ENCODE measurements at places on chromosomes 2 and 18.

- no peak for DNase-seq
Observed at GRCh38 chr2:239824866-239825704, 200.1 kb downstream of the NDUFA10 start.

DNA sequence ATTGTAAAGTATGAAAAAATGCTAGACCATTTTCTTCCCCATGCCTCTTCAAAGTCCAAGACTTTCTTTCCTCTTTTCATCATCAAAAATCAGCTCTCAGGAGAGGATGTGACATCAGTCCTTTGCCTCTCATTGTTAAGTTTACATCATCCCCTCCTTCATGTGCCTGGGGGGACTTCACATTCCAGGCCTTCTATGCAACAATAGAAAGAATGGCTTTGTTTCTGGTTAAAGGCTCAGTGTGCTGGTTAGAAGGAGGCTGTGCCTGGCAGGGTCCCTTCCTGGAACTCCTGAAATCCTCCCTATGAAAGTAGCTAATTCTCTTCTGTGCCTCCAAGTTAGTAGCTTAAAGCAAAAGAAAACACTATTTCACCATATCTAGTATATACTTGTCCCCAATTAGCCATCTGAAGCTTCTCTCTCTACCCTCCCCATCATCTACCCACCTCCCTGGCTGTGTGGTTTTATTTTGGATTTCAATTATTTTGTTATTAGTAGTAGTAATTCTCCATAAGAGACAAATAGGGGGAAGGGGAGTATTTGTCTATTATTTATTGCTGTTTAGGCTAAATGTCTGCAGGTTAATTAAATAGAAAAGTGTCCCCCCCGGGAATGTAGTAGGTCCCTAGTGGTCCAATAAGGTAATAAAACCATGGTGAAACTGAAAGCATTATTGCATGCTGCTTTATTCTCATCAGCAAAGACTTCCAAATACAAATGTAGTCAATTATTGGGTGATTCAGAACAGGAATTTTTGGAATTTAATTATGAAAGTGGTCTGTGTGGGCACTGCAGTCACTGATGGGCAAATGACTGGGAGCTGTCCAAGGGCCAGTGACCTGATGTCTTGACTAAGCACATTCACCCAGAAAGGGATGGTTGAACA, 69.0 kb downstream of the CPO start:
- DNase-seq: no peak

GRCh38 chr18:24683925-24684324, 223.5 kb downstream of the HRH4 start:
- DNase-seq: no peak

GRCh38 chr18:73986711-73987110, 160.9 kb downstream of the FBXO15 start:
- DNase-seq: no peak

DNA sequence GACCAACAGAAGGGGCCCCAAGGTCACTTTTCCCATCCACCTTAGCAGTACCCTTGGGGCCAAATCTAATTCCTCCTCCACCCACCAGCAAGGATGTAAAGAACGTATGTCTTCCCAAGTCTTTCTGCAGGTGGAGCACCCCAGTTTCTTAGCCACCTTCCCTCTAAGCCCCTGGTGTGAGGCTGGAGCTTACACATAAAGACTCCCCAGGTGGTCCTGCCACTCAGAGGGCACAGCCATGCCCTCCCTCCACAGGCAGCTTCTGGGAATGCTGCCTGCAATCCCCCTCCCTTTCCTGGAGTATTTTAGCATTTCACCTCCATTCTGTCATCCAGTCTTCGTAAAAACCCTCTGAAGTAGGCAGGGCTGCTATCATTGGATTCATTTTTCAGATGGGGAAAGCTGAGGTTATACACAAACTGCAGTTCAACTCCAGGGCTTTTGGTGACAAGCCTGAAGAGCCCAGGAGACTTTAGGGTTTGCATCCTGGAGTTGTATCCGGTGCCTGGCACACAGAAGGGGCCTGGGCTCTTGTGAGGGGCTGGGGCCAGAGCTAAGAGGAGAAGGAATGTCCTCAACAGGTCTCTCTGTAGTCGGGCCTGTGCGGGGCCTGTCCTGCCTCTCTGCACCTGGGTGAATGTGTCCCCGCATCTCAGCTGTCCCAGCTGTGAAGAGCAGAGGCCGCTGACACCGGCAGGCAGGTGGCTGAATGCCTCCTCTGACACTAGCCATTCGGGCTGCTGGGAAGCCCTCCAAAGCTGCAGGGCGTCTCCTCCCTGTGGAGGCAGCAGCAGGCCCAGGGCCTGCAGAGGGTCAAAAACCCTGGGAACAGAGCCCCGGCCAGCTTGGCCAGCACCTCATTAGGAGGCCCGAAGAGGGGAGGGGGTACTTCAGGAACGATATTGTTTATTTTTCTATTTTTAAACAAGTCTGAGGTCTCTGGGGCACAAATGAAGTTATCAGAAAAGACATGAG, 27.6 kb downstream of the CIB4 start:
- no peak for DNase-seq

GRCh38 chr2:60053791-60054190, 499.7 kb downstream of the BCL11A start:
- no peak for DNase-seq

- DNase-seq: no peak
Observed at GRCh38 chr2:241637795-241638660, 535 bp downstream of the ATG4B start.

GRCh38 chr2:127025359-127026166, 81.4 kb downstream of the BIN1 start:
- peak; percentile 38 for DNase-seq

GRCh38 chr2:28717339-28717758, 34.3 kb upstream of the PPP1CB start:
- no peak for DNase-seq
